ENCODE measurements at places on chromosomes 3 and 15. TPM values are rescaled to one million over a fixed set of nuclear protein-coding genes. Genes with fewer than 3 reads are reported as not detected.
A peak's percentile ranks its signal among the peaks of the same experiment; 100 is the strongest.

GRCh38 chr3:149415484-149415883, 38.0 kb upstream of the TM4SF1 start:
- no peak for DNase-seq

The CCNL1 gene
- total RNA-seq: 214 TPM

- no peak for DNase-seq
Measured at GRCh38 chr3:12758025-12758781, 856 bp downstream of the TMEM40 start.

The MCCC1 gene
- total RNA-seq: 24.9 TPM

The FAM81A gene
- 0.79 TPM for total RNA-seq

The TRIM69 gene
- total RNA-seq: 42.5 TPM

DNA sequence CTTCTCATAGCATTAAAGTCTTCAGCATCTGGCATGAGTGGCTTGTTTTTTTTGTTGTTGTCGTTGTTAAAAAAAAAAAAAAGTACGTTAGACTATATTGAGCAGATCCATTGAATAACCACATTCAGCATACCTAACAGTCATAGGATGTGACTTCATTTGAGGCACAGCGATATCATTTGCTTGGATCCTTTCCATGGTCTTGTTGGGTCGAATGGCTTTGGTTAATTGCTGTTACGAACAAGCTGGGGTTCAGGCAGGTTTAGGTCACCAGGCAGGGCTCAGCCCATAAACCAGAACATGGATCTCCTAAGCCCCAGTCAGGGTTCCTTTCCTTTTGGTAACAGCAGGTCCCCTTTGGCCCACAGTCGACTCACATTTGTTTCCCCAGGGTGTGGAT, 76.2 kb downstream of the POLR2M start:
- no peak for DNase-seq

GRCh38 chr15:59137566-59137965, 32.6 kb downstream of the CCNB2 start:
- peak; percentile 52 for DNase-seq

DNA sequence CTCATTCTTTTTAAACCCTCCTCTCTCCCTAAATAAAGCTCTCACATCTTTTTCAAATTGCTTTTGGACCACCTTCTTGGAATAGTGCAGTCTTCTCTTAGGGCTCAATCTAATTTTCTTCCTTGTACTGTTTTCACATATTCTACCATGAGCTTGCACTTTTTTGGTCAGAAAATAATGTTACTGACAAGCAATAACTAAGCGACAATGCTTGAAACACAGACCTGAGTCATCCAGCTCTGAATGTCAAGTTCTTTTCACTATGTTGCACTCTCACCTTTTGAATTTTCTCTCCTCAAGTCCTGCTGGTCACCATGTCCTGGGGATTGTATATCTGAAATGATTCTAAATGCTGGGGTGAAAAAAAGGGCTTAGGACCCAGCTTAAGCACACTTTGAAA, 8.9 kb downstream of the TNFAIP8L3 start:
- no peak for DNase-seq

- no peak for DNase-seq
Measured at GRCh38 chr15:87120555-87120954, 1040.9 kb downstream of the AGBL1 start.

DNA sequence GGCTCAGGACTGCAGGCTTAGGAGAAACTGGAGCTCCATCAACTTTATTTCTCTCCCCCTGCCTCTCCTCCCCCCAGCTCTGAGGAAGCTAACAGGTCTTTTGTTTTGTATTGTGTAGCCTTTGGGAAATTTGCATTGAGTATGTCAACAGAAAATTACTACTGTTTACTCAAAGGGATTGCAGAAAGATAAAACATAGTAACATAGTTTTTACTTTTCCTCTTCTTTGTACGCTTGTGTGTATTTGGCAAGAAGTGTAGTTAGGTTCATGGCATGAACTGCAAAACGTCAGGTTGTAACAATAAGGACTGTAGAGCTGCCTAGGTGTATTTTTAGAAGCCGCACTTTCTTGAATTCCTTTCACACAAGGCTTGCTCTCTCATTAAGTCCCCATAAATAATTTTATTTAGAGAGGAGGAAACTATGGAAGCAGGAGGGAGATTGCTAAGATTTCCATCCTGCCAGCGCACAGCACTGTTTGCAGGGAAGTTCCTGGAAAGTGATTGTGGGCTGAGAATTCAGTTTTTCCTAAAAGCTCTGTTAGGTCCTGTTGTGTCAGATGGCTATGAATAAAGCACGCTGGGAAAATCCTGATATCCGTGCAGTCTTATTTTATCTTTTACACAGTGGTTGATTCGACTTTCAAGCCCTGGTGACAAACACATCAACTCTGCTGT, 21.1 kb upstream of the SATB1 start:
- DNase-seq: no peak

The NR2E3 gene
- total RNA-seq: not detected

GRCh38 chr3:56629451-56629850, 53.6 kb downstream of the TASOR start:
- no peak for DNase-seq

DNA sequence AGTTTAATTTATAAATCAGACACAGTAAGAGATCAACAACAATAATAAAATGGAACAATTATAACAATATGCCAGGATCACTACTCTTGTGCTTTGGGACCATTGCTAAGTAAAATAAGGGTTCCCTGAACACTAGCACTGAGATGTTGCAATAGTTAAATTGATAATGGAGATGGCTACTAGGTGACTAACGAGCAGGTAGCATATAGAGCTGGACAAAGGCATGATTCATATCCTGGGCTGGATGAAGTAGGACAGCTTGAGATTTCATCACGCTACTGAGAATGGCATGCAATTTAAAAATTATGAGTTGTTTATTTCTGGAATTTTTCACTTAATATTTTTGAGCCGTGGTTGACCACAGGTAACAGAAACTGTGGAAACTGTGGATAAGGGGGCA, 20.7 kb upstream of the MYZAP start:
- DNase-seq: no peak

DNA sequence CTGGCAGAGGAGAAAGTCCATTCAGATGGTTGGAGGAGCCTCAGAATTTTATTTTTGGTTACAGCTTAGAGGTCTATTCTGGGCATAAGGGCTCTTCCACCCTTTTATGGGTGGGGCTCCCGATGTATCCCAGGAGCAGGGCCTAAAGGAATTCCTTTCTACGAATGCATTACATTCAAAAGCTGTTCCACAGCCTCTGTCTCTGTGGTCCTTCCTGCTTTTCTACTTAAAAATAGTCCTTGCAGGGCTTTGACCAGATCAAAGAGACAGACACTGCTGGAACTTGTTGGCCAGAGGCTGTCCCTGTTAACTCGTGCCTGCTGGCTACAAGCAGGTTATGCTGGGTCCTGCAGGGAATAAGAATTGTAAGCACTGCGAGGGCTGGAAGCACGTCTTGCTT, 14.4 kb upstream of the NOX5 start:
- DNase-seq: no peak

DNA sequence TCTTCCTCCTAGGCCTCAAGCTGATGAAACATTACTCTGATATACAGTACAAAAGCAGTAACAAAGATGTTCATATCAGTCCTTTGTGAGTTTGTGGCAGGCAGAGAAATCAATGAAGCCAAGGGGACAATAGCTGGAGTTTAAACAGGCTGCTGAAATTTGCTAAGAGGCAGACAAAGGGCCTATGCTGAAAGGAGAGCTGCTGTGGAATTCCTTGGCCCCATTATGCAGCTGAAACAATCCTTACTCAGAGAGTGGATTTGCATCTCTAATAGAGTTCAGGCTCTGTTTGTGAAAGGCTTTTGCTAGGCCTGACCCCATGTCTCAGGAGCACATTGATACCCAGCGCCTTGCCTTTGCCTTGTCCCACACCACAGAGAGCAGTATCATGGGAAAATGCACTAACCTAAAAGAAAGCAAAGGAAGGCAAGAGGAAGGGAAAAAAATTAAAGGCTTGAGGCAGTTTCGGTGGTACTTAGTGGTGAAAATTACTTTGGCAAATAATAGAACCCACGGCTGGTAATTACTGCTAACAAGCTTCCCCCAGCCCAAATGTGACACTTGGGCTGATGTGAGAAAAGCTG, 195.0 kb upstream of the EPHA3 start:
- DNase-seq: no peak

The CHRNA7 gene
- total RNA-seq: not detected

GRCh38 chr3:190083635-190084034, 37.1 kb downstream of the P3H2 start:
- no peak for DNase-seq

The APBA2 gene
- 16.2 TPM for total RNA-seq

- DNase-seq: no peak
Measured at GRCh38 chr15:66907826-66908743, 157.3 kb upstream of the SMAD3 start.

DNA sequence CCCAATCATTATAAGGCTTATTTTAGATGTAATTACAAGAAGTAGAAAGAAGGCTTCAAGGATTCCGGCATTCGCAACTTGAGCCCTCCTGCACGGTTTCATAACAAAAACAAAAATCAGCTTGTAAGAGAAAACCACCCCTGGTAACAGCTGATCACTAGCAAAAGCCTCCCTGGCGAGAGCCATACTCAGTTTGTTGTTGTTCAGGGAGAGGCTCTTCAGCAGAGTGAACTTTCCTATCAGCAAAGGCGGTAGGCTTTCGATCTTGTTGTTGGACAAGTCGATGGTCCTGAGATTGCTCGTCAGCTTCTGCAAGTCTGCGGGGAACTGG, 710 bp downstream of the LRRC57 start:
- DNase-seq: no peak

The THRB gene
- total RNA-seq: not detected

DNA sequence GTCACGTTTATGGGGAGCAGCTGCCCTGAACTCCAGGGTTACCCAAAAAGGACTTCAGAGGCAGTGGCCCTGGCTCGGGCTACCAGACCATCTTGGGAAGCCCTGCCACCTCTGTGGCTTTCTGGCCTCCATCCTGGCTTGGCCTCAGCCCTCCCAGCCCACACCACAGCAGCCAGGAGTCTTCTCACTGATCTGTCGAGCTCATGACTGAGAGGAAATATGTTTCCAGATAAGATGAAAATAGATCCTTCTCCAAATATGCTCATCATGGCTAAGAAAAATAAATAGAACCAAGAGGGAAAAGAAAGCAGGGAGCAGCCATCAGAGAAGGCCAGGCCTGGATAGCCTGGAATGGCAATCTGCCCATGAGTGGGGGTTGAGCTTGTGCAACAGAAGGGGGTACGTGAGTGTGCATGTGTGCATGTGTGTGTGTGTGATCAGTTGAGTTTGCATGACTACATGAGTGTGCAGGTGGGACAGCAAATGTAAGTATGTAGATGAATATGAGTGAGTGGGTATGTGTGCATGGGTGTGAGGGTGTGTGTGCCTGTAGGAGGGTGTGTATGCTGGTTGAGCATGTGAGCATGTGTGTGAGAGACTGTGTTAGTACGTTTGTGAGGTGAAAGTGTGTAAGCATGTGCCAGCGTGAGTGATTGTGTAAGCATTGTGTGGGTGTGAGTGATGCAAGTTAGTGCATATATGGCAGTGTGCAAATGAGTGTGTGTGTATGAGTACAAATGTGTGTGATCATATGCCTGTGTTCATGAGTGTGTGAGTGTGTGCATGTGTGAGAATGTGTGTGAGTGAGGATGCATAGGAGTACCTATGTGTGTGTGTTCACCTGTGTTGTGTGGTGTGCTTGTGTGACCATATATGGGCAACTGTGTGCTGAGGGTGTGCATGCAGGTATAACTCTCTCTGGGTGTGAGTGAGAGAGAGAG, 9.9 kb upstream of the RFT1 start:
- no peak for DNase-seq

The EOMES gene
- total RNA-seq: 0.14 TPM

- no peak for DNase-seq
Measured at GRCh38 chr3:197561926-197562325, 6.2 kb upstream of the BDH1 start.

The ITIH1 gene
- total RNA-seq: not detected

- DNase-seq: no peak
Measured at GRCh38 chr3:181330821-181331563, 341.5 kb upstream of the DNAJC19 start.

DNA sequence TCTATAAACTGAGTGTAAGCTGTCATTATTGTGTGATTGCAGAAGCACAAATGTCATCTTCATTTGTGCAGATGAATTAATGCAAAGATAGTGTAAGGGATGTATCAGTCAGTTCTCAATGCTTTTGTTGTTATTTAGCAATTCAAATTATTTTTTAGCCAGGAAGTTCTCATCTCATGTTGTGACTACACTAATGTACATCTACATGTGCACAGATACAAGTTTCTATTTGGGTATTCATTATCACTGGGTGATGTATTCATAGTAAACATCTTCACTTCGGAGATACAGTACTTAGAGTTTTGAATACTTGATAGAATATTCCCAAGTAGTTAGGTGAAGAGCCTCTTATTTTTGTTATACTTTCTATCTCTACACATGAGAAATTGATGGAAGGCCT, 11.1 kb downstream of the EIF2A start:
- DNase-seq: no peak

The HIGD1A gene
- total RNA-seq: 66.4 TPM

- DNase-seq: no peak
Measured at GRCh38 chr3:101223016-101223415, 97.4 kb downstream of the IMPG2 start.

The ASB14 gene
- total RNA-seq: not detected

DNA sequence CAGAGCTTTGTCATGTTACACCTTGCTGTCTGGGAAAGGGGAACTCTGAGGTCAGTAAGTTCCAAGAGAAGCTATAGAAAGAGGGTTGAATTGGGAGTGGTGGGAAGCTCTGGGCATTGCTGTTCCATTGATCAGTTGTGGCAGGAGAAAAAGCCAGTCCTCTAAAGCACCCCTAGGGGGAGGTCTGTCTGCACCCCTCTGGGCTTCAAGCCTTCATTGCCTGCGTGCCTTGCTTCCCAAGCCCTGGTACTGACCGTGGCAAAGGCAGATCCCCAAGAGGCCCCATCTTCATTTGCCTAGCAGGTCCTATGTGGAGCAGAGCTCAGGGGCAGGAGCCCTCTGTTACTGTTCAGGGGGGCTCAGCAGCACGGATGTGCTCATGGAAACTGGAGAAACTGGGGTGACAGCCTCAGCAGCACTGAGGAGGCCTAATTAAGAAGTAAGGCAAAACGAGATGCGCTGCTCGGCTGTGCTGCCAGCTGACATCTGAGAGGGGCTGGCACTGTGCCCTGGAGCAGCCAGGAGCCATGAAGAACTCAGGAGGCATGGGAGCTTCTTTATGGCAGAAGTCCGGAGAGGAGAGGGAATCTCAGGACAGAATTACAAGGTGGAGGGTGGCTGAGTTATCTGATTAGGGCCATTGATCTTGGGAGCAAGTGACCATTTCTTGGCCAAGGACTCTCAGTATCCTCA, 270.9 kb downstream of the RPLP1 start:
- DNase-seq: no peak

DNA sequence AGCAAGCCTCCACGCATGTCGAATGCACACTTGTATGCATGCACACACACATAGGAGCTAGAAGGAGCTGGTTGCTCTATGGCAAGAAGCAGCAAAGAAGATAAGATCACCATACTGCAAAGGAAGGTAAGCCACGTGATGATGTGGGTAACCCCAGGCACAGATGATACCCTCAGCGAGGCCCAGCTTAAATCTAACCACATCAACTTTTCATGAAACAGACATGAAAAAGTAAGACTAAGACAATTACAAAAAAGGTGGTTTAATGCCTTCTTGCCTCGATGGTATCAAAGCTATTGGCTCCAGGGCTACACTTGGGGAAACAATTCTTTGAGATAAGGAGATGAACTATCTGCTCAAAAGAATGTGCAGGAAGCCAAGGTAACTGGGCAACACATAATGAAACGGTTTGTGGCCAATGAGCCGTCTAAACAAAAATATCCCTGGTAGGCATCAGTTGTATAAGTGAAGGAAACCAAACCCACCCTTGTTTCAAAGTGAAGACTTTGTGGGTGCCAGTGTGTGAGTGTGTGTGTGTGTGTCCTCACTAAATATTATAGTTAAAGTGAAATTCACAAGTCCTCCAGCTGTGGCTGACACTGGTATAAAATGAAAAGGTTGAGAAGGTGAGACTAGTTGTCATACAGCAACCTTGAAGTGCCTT, 365.7 kb upstream of the ICE2 start:
- DNase-seq: peak; percentile 74

All from activated naive CD4-positive, alpha-beta T cell treated with anti-CD3 and anti-CD28 coated beads for 36 hours (primary cell).